A172 (cell line): ENCODE measurements at places on chromosomes 11 and 22.

DNA sequence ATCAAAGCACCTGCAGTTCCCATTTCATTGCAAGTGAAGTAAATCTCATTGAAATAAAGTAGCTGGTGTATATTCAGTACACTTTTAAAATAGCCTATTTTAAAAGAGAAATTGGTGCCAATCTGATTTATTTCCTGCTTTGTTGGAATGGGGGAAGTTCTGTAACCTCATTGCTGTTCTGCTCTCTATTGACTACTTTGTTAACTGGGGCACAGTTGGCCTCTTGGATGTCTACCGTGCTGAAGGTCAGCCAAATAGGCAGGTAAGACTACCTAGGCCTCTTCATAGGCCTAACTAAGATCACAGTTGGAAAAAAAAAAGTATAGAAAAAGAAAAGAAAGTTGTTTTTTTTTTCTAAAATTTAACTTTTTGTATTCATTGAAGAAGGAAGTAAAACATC is 9.2 kb downstream of the CTNND1 start:
- DNase-seq: no peak

- DNase-seq: no peak
Observed at GRCh38 chr11:106421676-106422292, 344.3 kb downstream of the AASDHPPT start.

GRCh38 chr22:46366327-46366731 is 30.8 kb downstream of the TRMU start:
- no peak for DNase-seq

GRCh38 chr11:114250993-114251814 is 45.0 kb upstream of the NNMT start:
- no peak for DNase-seq

DNA sequence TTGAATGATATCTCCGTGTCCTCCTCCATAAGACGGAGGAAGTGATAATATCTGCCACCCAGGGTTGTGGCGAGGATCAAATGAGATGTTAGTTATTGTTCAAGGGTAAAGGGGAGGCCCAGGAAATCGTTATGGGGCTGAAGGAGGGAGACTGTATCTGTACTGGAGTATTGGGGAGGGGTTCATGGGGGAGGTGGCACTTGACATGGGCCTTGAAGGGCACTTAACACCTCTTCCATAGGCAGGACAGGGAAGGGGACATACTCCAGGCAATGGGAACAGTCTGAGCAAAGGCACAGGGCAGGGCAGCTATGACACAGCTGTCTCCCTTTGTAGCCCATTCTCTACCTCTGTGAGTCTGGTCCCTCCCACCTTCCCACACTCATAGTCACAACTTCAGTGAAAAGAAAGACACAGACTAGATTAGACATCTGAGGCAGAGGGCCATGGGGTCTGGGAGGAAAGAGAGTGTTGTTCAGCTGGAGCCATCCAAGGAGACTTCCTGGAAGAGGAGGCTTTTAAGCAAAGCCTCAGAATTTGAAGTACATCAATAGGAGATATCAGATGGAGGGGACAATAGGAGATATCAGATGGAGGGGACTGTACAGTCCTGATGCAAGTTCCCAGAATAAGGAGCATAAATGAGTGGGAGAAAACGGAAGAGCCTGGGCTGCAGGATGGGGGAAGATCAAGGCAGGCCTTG is 15.8 kb upstream of the DGKZ start:
- no peak for DNase-seq

GRCh38 chr11:120078397-120078796 is 59.5 kb downstream of the TRIM29 start:
- no peak for DNase-seq

GRCh38 chr11:36193290-36193619 is 96.0 kb downstream of the COMMD9 start:
- no peak for DNase-seq

DNA sequence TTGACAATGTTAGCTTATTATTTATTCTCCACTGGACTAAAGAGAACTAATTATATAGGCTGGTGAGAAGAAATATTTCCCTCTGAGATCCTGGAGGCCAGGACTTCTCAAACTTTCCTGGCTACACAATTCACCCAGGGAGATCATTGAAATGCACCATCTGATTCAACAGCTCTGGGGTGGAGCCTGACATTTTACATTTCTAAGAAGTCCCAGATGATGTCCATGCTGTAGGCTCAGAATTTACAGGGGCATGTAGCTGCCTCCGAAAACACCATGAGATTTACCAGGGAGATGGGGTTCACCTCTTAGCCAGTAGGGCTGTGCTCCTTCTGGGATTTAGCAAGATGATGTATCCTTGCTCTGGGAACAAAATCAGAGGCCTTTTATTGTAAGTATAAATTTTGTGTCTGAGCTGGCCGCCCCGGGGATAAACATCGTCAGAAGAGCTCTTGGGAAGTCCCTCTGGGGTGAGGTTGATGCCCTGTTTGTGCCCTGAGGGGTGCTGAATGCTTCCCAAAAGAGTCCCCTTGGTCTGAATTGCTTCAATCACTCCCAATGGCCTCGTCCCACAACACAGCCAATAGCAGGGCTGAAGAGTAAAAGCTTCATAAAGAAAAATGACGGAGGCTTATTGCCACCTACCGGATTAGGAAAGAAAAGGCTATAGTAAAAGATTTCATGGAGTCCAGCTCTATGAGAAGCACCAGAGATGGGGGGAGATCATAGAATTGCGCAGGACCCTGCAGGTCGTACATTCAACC is 33.4 kb upstream of the API5 start:
- peak; percentile 51 for DNase-seq

DNA sequence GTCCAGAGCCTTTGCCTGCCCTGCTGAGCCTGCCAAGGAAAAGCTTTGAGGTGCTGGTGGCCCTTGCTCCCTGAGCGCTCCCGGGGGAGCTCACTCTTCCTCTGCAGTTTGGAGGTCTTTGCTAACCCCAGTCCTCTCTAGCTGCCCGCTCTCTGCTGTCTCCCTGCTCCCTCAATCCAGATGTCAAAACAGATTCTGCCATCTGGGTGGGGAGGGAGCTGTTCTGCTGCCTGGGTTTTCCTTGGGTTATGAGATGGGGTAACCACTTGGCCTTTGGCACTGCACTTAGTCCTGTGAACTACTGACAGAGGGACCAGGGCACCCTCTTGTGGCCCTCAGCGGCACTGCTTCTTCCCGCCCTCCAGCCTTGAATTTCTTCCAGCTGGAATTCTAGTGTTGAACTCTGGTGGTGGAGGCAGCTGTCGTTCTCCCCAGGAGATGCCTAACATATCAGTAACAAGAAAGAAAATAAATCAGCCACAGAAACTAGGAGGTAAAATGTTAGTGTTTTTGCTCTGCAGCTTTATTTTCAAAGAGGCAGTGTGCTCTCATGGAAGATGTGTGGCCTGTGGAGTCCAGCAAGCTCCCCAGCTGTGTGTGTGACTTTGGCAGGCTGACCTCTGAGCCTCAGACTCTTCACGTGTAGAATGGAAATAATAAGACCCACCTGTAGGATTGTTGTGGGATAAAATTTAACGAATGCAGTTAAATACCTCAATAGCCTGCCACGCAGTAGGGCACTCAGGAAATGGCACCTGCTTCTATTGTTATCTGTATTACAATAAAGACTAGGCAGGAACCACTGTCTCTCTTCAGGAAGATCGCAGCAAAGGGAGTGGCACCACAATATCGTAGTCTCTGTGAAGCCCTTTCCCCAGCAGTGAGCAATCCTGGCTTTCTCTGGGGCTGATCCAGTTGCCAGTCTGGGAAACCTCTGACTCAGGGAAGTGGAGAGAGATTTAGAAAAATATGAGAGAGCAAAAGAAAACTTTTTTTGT is 23.4 kb downstream of the ARFGAP2 start:
- peak; percentile 81 for DNase-seq

DNA sequence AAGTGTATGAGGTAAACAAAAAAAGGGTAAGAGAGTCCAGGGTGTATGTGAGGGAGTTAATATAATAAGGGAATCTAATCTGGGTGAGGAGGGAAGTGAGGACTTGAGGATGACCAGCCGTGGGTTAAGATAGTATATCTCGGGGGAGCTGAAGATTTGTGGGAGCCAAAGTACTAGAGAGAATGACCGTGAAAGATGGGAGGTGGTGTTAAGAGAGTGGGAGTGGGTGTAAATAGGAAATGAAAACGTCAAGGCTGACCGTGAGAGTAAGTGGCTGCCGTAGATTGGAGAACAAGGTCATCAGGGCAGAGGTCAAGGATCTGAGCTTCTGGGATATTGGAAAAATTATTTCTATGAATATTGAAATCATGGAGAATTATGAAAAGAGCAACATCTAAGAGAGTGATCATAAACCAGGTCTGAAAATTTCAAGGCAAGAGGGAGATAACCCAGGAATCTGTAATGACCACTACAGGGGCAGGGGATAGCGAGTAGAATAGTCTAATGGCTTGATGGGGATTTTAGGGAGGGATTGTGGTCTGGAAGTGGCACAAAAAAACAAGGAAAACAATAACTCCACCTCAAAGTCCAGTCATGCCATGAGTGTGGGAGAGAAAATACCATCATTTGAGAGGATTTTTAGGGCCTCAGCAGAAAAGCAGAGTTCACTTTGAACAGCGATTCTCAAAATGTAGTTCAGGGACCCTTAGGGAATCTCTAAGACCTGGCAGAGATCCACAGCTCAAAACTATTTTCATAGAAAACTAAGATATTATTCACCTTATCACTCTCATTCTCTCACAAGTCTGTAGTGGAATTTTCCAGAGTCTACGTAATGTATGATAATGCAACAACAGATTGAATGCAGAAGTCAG is 72.0 kb downstream of the PRR5L start:
- no peak for DNase-seq

- DNase-seq: no peak
Observed at GRCh38 chr11:57302489-57302888, 22.3 kb downstream of the TNKS1BP1 start.

GRCh38 chr11:125517116-125517770 is 21.2 kb upstream of the FEZ1 start:
- peak; percentile 28 for DNase-seq

DNA sequence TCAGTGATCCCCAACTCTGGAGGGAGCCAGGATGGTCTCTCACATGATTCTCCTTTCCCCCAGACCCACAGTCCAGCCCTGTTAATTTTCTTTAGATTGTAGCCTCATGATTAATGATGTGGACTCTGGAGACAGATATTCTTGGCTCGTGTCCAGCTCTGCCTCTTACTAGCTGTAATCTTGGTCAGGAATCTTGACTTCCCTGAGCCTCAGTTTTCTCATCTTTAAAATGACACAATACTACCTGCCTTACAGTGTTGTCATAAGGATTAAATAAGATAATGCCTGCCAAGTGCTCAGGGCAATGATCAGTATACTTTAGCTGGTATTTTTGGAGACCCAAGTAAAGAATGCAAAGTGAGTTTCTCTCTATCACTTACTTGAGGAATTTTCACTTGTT is 60.0 kb downstream of the SPECC1L start:
- no peak for DNase-seq

GRCh38 chr11:83493917-83494316 is 207.8 kb upstream of the CCDC90B start:
- DNase-seq: no peak

GRCh38 chr11:3824714-3825472 is 15.9 kb downstream of the RHOG start:
- no peak for DNase-seq

DNA sequence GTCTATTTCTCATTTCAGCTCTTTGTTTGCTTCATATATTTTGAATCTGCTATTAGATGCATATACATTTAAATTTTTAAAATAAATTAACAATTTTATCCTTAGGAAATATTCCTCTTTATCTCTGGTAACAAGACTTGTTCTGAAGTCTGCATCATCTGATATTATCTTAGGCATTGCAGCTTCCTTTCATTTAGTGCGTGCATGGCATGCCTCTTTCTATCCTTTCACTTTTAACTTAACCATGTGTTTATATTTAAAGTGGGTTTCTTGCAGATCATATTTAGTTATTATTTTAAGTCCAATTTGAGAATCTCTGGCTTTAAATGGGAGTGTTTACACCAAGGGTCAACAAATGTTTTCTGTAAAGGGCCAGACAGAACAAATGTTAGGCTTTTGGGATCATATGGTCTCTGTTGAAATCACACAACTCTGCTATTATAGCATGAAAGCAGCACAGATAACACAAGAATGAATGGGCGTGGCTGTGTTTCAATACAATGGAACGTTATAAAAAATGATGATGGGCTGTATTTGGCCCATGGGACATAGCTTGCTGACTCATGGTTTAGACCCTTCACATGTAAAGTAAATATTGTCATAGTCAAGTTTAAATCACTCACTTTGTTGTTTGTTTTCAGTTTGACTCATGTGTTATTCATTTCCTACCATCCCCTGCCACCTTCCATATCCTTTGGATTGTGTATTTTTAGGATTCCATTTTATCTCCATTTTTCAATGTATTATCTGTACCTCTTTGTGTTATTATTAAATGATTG is 83.9 kb upstream of the SNX19 start:
- DNase-seq: peak; percentile 76

- DNase-seq: peak; percentile 43
Observed at GRCh38 chr11:47616726-47617416, 22.7 kb upstream of the C1QTNF4 start.

DNA sequence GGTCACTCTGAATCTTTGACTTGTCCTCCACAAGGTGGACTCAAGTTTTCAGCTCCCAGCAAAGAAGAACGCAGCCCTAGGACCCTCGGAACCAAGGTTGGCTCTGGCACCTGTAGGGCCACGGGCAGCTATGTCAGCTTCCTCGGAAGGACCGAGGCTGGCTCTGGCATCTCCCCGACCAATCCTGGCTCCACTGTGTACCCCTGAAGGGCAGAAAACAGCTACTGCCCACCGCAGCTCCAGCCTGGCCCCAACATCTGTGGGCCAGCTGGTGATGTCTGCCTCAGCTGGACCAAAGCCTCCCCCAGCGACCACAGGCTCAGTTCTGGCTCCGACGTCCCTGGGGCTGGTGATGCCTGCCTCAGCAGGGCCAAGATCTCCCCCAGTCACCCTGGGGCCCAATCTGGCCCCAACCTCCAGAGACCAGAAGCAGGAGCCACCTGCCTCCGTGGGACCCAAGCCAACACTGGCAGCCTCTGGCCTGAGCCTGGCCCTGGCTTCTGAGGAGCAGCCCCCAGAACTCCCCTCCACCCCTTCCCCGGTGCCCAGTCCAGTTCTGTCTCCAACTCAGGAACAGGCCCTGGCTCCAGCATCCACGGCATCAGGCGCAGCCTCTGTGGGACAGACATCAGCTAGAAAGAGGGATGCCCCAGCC is 2.2 kb downstream of the INPP5J start:
- no peak for DNase-seq

DNA sequence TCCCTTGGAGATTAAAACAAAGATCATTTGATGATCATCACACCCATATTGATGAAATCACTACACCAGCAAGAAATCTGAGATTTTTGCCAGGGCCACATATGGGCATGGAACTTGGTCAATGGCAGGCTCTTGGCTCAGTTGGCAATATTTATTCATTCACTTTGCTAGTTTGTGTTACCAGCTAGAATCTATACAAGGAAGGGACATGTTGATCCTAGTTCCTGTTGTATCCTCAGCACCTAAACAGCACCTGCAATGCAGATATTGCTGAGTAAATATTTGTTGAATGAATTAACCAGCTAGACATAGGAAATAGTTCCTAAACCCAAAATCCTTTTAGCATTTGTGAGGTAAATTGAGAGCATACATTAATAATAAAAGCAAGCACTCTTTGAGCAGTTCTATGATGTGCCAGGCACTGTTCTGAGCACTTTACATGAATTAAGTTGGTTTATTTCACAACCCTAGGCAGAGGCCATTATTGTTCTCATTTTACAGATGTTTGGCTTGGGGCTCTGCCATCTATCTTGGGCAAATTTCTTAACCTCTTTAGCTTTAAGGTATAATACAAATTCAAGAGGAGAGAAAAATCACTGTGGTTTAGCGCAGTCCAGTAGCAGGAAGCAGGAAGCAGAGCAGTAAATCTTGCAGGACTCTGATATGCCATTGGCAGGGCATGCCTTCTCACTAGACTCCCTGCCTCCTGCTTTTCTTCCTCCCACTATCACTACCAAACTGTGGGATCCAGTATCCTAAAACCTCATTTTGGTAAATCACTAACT is 1.6 kb downstream of the TRIM68 start:
- DNase-seq: peak; percentile 15
